ENCODE measurements at places on chromosomes 7 and 10.

DNA sequence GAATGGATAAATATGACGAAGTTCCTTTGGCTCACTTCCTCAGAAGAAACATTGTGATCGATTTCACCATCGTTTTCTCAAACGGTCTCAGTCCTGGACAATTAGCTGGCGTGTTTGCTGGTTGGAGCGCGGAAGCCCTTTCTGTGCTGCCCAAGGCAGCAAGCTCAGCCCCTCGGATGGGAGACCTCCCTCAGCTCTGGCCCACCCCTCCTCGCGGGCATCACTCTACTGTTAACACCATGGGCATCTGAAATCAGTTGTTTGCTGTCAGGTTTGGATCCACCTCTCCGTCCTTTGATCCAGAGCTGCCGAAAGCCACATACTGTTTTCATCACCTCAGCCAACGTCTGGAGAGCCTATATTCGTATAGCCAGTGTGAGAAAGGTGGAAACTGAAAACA lies 68.2 kb downstream of the C10orf143 start:
- no peak for DNase-seq

DNA sequence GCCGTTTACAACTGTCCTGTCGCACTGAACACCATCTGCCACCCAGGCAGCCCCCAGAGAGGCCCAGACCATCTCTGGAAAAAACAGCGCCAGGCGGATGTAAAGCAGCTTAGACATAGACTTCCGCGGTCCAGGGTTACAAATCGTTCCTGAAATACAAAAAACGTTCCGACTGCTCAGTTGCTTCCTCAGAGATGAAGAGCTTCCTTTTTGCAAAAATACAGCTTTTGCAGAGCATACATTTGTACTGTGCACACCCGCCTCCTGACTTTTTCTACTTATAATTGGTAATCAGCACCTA lies 11.4 kb downstream of the DAGLB start:
- no peak for DNase-seq

- no peak for DNase-seq
Observed at GRCh38 chr10:67662415-67662814, 33.6 kb downstream of the CTNNA3 start.

DNA sequence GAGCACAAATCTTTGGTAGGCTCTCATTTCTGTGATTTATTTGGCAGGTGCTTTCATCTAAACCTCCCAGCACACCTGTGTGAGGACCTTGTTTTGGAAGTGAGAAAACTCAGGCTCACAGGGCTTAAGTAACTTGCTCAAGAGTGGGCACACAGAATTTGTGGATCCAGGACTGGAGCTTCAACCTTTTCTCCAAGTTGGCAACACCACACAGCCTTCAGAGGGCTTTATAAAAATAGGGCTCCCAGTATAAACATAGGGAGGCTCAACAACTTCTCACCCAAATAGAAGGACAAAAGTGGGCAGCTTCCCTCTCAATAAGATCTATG lies 182.2 kb upstream of the NEBL start:
- no peak for DNase-seq

GRCh38 chr7:21077602-21078001 lies 290.9 kb upstream of the SP8 start:
- no peak for DNase-seq

All from NCI-H1930 (cell line).